Neural progenitor cell (in vitro differentiated cells): ENCODE measurements at places on chromosomes 3 and 15.

- DNase-seq: no peak
Observed at GRCh38 chr15:72482275-72482674, 8.1 kb downstream of the ARIH1 start.

- no peak for DNase-seq
Observed at GRCh38 chr3:61733000-61733399, 171.6 kb downstream of the PTPRG start.

DNA sequence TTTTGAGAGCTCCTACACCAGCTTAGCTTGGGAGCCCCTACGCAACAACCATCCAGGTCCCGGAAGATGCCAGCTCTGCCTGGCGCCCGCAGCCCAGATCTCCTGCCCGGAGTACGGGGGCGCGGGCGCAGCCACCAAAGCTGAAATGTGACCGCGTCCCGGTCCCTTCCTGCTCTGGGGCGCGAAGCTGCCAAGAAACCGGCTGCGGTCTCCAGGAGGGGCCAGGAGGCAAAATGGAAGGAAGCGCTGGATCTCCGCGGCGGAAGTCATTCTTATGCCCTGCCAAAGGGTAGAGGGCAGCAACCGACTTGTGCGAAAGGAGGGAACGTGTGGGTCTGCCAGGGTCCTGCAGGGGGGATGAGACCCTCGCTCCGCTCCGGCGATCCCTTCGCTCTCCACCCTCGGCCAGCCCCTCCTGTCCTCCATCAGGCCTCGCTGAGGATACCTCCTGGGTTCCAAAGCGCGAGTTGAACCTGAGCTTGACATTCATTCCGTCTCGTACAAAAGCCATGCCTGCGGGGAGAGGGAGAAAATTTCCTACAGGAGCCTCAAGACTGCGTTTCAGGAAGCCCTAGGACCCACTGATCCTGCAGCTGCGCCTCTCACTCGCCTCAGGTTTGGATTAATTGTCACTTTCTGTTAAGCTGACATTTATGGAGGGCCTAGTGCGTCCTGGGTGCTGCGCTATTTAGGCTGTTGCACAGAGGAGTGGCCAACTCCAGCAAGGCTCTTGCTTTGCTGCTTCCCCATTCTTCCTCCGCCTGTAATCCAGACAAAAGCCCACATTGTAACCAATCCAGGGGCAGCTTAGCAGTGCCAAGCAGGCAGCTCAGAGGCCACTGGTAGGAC, 98.3 kb upstream of the VGLL3 start:
- DNase-seq: peak; percentile 31

GRCh38 chr3:170320461-170321121, 36.9 kb upstream of the SKIL start:
- DNase-seq: no peak

- DNase-seq: no peak
Observed at GRCh38 chr3:53079147-53079546, 33.3 kb upstream of the SFMBT1 start.

DNA sequence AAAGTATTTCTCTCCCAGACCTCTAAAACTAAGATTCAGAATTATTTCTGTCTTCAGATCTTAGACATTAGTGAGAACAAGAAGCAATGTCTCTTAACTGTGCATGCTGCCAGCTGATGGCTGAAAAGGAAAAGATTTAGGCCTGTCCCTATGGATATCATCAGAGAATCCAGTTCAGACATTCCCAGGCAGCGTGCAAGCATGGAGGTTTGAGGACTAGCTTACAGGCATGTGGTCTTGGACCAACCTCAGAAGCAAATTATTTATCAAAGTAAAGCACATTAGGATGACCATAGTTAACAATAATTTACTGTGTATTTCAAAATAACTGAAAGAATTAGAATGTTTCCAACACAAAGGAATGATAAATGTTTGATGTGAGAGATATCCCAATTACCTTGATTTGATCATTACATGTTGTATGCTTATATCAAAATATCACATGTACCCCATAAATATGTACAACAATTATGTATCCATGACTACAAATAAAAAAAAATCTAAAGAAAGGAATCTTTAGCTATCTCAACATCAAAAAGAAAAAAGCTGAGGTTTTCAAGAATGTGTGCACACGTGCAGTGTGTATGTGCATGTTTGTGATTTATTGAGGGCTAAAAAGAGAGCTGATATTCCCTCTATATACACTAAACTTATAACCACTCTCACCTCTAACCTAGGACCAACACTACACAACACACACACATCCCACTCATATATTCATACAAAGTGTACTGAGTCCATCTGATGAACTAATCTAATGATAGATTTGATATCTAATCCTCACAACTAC, 108.9 kb upstream of the THBS1 start:
- DNase-seq: no peak

DNA sequence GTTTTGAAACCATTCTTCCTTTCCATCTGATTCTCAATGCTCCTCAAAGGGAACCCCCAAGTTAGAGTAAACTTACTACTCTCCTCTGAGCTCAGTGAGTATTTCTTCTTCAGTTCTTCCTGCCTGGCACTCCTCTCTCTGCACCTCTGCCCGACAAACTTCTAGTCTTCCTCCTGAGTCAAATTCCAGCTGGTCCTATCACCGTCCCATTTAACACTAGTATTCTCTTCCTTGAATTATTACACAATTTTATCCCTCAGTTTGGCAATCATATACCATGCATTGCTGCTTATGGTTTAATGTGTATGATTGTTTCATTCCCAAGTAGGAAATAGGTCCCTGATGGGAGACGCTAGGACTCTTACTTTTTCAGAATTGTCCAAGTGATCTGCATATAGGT, 279.7 kb downstream of the MECOM start:
- no peak for DNase-seq

DNA sequence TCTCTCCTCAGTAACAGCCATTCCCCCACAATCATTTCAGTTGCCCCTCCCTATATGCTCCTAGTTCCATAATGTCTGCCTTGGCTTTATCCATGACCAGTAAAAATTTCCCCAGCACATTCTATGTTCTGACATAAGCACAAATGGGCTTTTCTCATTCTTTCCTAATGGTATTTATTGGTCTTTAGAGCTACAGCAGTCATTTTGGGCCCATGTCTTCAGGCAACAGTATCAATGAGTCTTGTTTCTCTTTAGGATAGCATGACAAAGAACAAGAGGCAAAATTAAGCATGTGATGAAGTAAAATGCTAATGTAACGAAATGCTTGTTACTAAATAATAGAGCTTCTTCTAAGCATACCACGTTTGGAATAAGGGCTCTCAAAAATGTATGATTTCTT, 8.2 kb downstream of the DPP8 start:
- DNase-seq: no peak

DNA sequence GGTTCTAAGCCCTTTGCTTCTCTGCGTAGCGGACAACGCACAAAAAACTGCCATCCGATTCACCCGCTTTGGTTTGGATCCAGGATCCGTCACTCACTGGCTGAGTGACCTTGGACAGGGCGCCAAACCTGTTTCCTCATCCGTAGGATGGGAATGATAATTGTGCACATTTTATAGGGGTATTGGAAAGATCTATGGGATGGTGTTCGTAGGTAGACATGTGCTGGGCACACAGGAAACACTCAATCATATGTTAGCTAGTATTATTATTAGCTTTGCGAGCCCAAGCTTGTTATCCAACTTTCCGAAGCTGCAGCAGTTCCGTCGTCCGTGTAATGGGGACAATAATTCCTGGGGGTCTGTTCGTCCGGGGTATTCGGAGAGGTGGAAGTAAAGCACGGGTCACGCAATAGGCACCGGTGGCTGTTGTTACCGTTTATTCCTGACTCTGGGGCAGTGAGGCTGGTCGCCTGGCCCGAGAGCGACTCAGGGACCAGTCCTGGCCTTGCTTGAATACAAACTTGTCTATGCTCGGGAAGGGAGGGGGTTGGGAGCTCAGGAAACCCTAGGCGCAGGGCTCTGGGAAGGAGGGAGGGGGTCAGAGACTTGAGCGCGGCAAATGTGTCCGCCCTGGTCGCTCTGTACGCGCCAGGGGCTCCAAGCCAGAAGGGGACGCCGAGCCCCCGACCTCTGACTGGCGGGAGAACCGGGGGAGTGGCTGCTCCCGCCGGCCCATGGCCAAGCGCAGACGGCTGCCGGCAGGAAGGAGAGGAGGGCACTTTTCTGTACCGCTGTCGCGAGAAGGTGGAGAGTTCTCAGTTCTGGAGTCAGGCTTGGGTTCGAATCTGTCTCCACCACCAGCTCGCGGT, 1.3 kb downstream of the SPSB4 start:
- peak; percentile 67 for DNase-seq

GRCh38 chr3:42511736-42512135, 9.3 kb downstream of the VIPR1 start:
- DNase-seq: no peak

- no peak for DNase-seq
Observed at GRCh38 chr3:69827127-69827526, 87.9 kb downstream of the MITF start.

GRCh38 chr3:169146179-169146665, 517.3 kb downstream of the MECOM start:
- peak; percentile 81 for DNase-seq

GRCh38 chr15:42632105-42632675, 56.8 kb downstream of the STARD9 start:
- DNase-seq: no peak

- no peak for DNase-seq
Observed at GRCh38 chr3:108804966-108805365, 17.6 kb upstream of the TRAT1 start.

GRCh38 chr3:42115215-42115614, 24.1 kb downstream of the TRAK1 start:
- no peak for DNase-seq

DNA sequence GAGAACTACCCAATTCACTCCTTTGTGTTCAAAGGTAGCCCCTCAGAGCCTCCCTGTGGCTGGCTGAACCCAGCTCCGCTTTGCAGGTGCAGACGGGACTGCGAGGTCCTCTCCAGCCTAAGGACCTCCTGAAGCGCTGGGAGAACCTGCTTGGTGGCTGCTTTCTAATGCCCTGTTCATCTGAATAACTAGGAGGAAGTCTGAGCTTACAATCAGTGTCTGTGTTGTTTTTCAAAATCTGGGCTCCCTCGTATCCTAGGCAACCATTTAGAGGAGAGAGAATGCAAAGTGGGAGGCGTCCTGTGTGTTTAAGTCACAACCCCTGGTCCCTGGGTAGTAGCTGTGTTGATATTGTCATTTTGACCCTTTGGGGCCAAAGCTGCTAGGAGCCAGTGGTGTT, 99.9 kb downstream of the GABRG3 start:
- no peak for DNase-seq

DNA sequence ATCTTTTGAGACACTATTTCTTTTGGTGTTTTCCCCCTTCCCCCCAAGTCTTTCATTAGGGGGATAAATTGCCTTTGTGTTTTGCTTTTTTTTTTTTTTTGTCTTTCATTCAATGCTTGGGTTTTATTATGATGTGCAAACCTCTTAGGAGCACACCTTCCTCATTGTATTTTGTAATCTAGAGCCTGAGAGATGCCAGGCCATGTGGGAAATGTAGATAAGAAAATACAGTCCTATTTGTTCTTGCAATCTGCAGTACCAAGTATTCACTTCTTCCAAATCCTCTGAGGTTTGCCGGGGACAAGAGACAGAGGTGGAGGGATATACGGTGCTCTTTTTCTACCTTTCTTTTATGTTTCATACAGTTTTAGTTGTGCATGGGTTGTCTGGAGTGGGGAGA, 66.7 kb downstream of the LARS2 start:
- no peak for DNase-seq

DNA sequence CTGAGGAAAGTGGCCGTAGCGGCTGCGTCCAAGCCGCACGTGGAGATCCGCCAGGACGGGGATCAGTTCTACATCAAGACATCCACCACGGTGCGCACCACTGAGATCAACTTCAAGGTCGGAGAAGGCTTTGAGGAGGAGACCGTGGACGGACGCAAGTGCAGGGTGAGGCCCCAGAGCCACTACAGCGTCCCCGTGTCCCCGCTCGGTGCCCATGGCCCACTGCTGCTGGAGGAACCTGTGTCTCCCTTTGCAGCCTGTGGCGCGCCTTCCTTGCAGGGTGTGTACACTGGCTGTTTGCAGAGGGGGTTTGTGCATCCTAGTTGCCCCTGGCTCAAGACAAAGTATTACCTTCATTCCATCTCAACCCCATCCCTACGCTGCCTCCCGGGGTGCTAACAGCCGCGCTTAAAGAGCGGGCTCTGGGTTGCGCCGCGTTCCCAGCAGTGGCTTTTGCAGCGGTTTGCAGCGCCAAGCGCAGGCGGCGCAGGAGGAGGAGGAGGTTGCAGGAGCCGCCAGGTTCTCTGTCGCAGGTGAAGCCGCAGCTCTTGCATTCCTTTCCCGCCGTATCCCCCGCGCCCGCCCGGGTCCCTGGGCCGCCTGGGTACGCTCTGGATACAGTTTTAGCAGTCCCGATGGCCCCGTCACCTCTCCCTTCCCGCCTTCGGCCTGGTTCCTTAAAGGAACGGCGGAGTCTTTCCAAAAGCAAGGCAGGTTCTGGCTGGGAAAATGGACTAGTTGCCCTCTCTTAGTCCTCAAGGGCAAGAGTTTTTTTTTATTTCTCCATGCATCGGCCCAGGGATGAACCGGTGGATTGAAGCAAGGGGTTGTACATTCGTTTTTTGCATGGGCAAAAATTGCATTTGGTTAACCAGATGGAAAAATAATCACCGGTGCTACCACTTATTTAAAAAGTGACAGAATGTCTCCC, 1.2 kb downstream of the CRABP1 start:
- DNase-seq: peak; percentile 76

- no peak for DNase-seq
Observed at GRCh38 chr3:40557575-40558161, 32.9 kb downstream of the ZNF621 start.

GRCh38 chr15:80967451-80967850, 22.2 kb downstream of the MESD start:
- peak; percentile 68 for DNase-seq

DNA sequence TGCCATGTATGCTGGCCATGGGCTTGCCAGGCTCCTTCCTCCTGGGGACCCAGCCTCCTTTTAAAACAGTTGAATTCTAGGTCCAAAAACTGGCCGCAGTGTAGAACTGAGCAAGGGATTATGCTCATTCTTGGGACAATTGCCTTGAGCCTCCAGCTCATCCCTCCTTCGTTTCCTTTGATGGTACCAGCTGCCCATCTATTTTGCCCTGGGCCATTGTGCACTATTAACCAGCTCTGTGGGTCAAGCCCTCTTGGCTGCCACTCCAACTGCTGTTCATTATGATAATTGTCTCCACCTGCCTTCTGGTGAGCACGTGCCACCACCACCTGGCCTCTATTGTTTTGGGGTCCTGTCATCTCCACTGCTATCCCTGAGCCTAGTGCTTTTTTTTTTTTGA, 75.8 kb upstream of the SYN2 start:
- no peak for DNase-seq

DNA sequence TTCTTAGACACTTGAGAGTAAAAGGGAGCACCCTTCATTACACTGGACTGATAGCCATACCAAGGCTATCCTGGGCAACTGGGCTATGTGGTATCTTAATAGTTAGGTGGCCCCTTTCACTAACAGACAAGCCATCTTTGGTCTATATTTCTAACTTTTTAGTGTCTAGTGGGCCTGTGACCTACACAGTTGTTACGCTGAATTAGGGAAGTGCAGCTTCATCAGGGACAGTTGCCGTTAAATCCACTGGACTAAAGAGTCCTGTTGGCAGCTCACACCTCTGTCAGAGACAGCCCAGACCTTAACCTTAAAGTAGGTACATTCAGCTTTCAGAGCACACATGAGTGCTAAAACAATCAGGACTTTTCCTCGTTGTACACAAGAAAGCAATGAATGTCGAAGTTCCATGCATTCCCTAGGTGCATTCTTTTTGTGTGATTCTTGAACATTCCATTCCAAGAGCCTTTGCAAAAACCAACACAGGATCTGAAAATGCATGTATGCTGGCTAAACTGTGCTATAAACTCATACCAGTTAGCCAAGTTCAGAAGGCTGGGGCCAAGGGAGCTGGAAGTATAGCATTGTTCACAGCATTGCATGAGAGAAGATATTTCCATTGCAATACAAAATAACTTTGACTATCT, 230.2 kb upstream of the EIF1B start:
- no peak for DNase-seq
